ENCODE measurements at places on chromosomes 7 and 10. TPM values are rescaled to one million over a fixed set of nuclear protein-coding genes. Genes with fewer than 3 reads are reported as not detected.
A peak's percentile ranks its signal among the peaks of the same experiment; 100 is the strongest.

- no peak overlapping the region for H3K4me3 ChIP-seq
- H3K27ac ChIP-seq, result no peak overlapping the region
- no peaks in the 10 kb centered on the region for H3K27me3 ChIP-seq
- H3K4me1 ChIP-seq, result peaks cover 20% of the 10 kb centered on the region
- no peak for DNase-seq
- no peaks in the 10 kb centered on the region for H3K36me3 ChIP-seq
Measured at GRCh38 chr10:23342213-23342884, 2.2 kb downstream of the C10orf67 start.

- H3K4me3 ChIP-seq, result no peak overlapping the region
- no peaks in the 10 kb centered on the region for H3K36me3 ChIP-seq
- H3K27me3 ChIP-seq, result peaks cover 37% of the 10 kb centered on the region
- no peak for DNase-seq
- no peak overlapping the region for H3K27ac ChIP-seq
- no peaks in the 10 kb centered on the region for H3K4me1 ChIP-seq
Measured at GRCh38 chr7:50151001-50151400, 58.0 kb upstream of the ZPBP start.

The TSPAN12 gene
- 6.8 TPM for total RNA-seq

DNA sequence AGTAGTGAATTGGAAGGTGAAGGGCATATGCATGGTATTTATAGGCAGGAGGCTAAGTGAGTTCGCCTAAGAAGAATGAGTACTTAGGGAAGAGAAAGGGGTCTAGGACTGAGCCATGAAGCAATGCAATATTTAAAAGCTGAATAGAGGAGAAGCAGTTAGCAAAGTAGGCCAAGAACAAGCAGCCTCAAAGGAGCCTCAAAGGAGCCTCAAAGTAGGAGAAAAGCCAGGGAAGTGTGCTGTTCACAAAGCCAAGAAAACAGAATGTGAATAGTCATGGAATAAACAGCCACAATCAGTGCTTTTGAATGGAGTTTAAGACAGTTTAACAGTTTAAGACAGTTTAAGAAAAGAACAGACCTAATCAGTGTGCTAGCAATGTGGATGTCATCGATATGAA is 762.0 kb downstream of the SORCS1 start:
- no peak overlapping the region for H3K4me3 ChIP-seq
- H3K36me3 ChIP-seq, result no peaks in the 10 kb centered on the region
- no peak overlapping the region for H3K27ac ChIP-seq

The NRF1 gene
- total RNA-seq, result 10.3 TPM

The ANKRD30A gene
- not detected for total RNA-seq

The SLC18A3 gene
- total RNA-seq, result not detected

DNA sequence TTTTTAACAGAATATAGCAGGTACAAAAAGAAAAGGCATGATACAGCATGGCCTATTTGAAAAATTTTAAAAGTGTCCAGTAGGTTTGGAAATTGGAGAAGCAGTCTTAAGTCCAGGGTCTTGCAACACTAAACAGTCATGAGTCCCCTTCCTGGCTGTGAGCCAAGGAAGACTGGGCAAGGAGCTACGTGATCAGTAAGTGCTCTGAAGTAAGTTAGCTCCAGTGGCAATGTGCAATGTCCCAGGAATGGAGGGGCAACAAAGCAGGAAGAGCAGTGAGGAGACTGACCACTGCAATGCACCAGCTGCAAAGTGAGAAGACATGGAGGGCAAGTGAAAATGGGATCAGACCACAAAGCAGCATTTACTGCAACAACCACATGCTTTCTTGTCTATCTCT is 72.9 kb upstream of the GRID1 start:
- peaks cover 34% of the 10 kb centered on the region for H3K36me3 ChIP-seq
- peak overlapping the region; percentile 80 for H3K27ac ChIP-seq
- H3K4me3 ChIP-seq, result no peak overlapping the region
- H3K27me3 ChIP-seq, result no peaks in the 10 kb centered on the region
- peaks cover 57% of the 10 kb centered on the region for H3K4me1 ChIP-seq

GRCh38 chr7:141646826-141647480 is 55.0 kb downstream of the DENND11 start:
- no peak overlapping the region for H3K27ac ChIP-seq
- H3K36me3 ChIP-seq, result peaks cover 1% of the 10 kb centered on the region
- no peaks in the 10 kb centered on the region for H3K27me3 ChIP-seq
- DNase-seq, result no peak
- H3K4me3 ChIP-seq, result no peak overlapping the region
- H3K4me1 ChIP-seq, result peaks cover 27% of the 10 kb centered on the region

GRCh38 chr7:101140746-101141382 is 13.4 kb upstream of the AP1S1 start:
- H3K4me3 ChIP-seq, result no peak overlapping the region
- peak overlapping the region; percentile 90 for H3K27ac ChIP-seq
- no peaks in the 10 kb centered on the region for H3K27me3 ChIP-seq
- peaks cover 16% of the 10 kb centered on the region for H3K36me3 ChIP-seq
